ENCODE measurements at places on chromosomes 16 and 17.

DNA sequence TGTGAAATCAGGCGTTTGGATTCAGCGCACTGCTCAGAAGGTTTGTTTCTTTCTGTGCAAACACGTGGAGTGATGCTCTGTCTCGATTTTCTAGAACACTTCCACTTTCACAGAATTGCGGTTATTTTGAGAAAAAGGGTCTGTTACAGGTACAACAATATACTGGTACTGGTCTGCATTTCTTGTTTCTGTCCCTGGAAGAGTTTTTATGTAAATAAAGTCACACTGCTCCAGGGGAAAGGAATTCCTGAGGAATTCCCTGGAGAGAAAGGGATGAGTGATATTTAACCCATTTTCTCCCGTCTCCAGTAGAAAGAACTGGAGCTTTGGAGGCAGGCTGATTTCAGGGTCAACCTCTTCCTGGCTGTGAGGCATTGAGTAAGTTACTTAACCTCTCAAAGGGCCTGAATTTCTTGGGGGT is 16.2 kb upstream of the RMI2 start:
- DNase-seq, result no peak

GRCh38 chr16:25914357-25914962 is 222.7 kb downstream of the HS3ST4 start:
- DNase-seq, result no peak

- DNase-seq, result no peak
These were observed 1.4 kb upstream of the RSKR start for GRCh38 chr17:28615260-28615940.

GRCh38 chr17:841313-841712 is 59.2 kb downstream of the MRM3 start:
- DNase-seq, result no peak
